B cell (primary cell): ENCODE measurements at places on chromosomes 12 and 14. TPM values are rescaled to one million over a fixed set of nuclear protein-coding genes. Genes with fewer than 3 reads are reported as not detected.

The TBX3 gene
- total RNA-seq, result not detected in 2 replicates

The OXA1L gene
- 186 and 201 TPM in 2 replicates for total RNA-seq

The ITGA7 gene
- total RNA-seq, result 2.4 and 2.7 TPM in 2 replicates

DNA sequence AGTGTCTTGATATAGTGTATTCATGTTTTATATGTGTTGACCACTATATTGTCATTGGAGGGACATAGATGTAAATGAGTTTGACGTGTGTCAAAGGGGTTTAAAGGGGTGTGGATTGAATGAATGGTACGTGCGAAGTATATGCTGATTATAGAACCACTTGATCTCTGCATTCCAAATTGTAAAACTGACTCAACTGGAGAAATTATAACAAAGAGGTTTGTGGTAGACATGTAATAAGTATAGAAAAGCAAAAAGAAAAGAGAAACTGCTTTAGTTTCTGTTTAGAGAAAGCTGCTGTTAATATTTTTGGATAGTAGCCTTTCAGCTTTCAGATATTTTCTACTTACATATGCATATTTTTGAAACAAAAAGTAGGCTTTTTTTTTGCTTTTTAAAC is 8.9 kb upstream of the MYRFL start:
- H3K4me3 ChIP-seq, result no peak overlapping the region
- H3K4me1 ChIP-seq, result no peaks in the 10 kb centered on the region
- H3K27ac ChIP-seq, result no peak overlapping the region
- no peaks in the 10 kb centered on the region for H3K36me3 ChIP-seq

- H3K4me3 ChIP-seq, result no peak overlapping the region
- no peaks in the 10 kb centered on the region for H3K27me3 ChIP-seq
- H3K4me1 ChIP-seq, result no peaks in the 10 kb centered on the region
- no peak for DNase-seq
Measured at GRCh38 chr12:114975640-114976310, 291.8 kb upstream of the TBX3 start.

- H3K4me1 ChIP-seq, result no peaks in the 10 kb centered on the region
- no peak for DNase-seq
- H3K4me3 ChIP-seq, result no peak overlapping the region
- H3K27ac ChIP-seq, result no peak overlapping the region
Measured at GRCh38 chr14:30410986-30411385, 148.0 kb upstream of the G2E3 start.

- no peaks in the 10 kb centered on the region for H3K36me3 ChIP-seq
- no peak for DNase-seq
- no peak overlapping the region for H3K4me3 ChIP-seq
- H3K4me1 ChIP-seq, result no peaks in the 10 kb centered on the region
Measured at GRCh38 chr14:73833530-73834260, 17.9 kb upstream of the PTGR2 start.

- no peak overlapping the region for H3K4me3 ChIP-seq
- H3K36me3 ChIP-seq, result peaks cover 10% of the 10 kb centered on the region
- no peak for DNase-seq
- H3K27me3 ChIP-seq, result no peaks in the 10 kb centered on the region
- H3K27ac ChIP-seq, result no peak overlapping the region
Measured at GRCh38 chr14:75153295-75153694, 23.1 kb downstream of the TMED10 start.

- H3K4me3 ChIP-seq, result no peak within 1 kb of the TSS
- no peak for DNase-seq
- peaks cover 19% of the 10 kb centered on the region for H3K27me3 ChIP-seq
- H3K27ac ChIP-seq, result no peak within 1 kb of the TSS
- H3K4me1 ChIP-seq, result peaks cover 3% of the 10 kb centered on the region
Measured at GRCh38 chr14:93430315-93431035, at the start of gene UNC79. Gene UNC79 (plus strand): TSS chr14:93430939. CDS start chr14:93431030, 91 bp downstream.

GRCh38 chr14:50355692-50356091 is 41.0 kb downstream of the CDKL1 start:
- H3K4me1 ChIP-seq, result no peaks in the 10 kb centered on the region
- H3K4me3 ChIP-seq, result no peak overlapping the region
- H3K27me3 ChIP-seq, result no peaks in the 10 kb centered on the region
- no peak for DNase-seq

- H3K4me1 ChIP-seq, result no peaks in the 10 kb centered on the region
- no peaks in the 10 kb centered on the region for H3K36me3 ChIP-seq
- no peaks in the 10 kb centered on the region for H3K27me3 ChIP-seq
- DNase-seq, result no peak
- no peak overlapping the region for H3K27ac ChIP-seq
- no peak overlapping the region for H3K4me3 ChIP-seq
Measured at GRCh38 chr12:79227091-79227490, 362.5 kb downstream of the SYT1 start.
